ENCODE measurements at places on chromosomes 11 and 22. TPM values are rescaled to one million over a fixed set of nuclear protein-coding genes. Genes with fewer than 3 reads are reported as not detected.

- no peak overlapping the region for H3K4me3 ChIP-seq
- no peak for DNase-seq
- H3K27ac ChIP-seq = no peak overlapping the region
- H3K27me3 ChIP-seq = no peaks in the 10 kb centered on the region
Observed at GRCh38 chr11:72411623-72412419, 22.5 kb downstream of the CLPB start.

Gene MIAT
- total RNA-seq = 0.41 TPM

DNA sequence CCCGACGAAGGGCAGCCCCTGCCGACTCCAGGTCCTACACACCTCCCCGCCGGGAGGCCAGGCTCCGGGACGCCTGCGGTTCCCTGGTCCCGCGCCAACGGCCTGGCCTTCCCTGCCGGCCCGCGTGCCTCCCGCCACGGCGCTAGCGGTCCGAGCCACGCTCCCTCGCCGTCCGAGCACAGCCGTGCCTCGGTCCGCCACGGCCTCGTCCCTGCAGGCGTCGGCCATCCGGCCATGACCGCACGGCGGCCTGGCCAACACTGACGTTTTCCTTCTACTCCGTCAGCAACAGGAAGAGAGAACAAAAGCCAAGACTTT, 532 bp downstream of the EIF4G2 start:
- peaks cover 11% of the 10 kb centered on the region for H3K4me1 ChIP-seq
- peaks cover 6% of the 10 kb centered on the region for H3K36me3 ChIP-seq
- no peaks in the 10 kb centered on the region for H3K27me3 ChIP-seq
- H3K4me3 ChIP-seq = peak overlapping the region; percentile 81

Gene TMEM9B
- total RNA-seq = 26.0 TPM

DNA sequence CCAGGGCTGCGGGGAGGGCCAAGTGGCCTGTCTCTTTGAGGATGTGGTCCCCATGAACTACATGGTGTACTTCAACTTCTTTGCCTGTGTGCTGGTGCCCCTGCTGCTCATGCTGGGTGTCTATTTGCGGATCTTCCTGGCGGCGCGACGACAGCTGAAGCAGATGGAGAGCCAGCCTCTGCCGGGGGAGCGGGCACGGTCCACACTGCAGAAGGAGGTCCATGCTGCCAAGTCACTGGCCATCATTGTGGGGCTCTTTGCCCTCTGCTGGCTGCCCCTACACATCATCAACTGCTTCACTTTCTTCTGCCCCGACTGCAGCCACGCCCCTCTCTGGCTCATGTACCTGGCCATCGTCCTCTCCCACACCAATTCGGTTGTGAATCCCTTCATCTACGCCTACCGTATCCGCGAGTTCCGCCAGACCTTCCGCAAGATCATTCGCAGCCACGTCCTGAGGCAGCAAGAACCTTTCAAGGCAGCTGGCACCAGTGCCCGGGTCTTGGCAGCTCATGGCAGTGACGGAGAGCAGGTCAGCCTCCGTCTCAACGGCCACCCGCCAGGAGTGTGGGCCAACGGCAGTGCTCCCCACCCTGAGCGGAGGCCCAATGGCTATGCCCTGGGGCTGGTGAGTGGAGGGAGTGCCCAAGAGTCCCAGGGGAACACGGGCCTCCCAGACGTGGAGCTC, 13.5 kb downstream of the ADORA2A start:
- no peak overlapping the region for H3K27ac ChIP-seq
- H3K4me1 ChIP-seq = no peaks in the 10 kb centered on the region
- no peaks in the 10 kb centered on the region for H3K27me3 ChIP-seq
- no peak for DNase-seq

Gene APOA1
- 872 TPM for total RNA-seq

GRCh38 chr11:79400717-79401330, 40.0 kb downstream of the TENM4 start:
- no peaks in the 10 kb centered on the region for H3K36me3 ChIP-seq

Gene GRAP2
- total RNA-seq = not detected

Gene MTFP1
- total RNA-seq = 20.6 TPM

DNA sequence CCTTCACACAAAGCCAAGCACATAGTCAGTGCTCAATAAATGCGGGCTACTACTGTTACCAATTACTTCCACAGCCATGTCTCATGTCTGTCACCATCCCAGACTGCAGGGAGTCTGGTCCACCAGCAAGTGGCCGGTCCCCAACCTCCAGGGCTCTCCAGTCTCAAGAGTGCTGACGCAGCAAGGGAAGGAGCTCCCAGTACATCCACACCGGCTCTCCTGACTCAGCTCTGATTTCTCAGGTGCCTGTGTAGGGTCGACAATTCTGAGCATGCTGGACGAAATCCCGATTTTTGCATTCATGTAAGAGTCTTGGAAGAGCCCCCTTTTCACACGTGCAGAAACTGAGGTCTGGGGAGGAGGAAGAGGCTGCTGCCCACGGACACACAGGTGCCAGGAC, 10.3 kb upstream of the NEFH start:
- H3K27me3 ChIP-seq = no peaks in the 10 kb centered on the region
- H3K4me3 ChIP-seq = peak overlapping the region; percentile 43
- H3K27ac ChIP-seq = no peak overlapping the region
- DNase-seq = no peak
- H3K36me3 ChIP-seq = no peaks in the 10 kb centered on the region

- H3K4me1 ChIP-seq = no peaks in the 10 kb centered on the region
- H3K4me3 ChIP-seq = no peak overlapping the region
- no peaks in the 10 kb centered on the region for H3K27me3 ChIP-seq
- no peak overlapping the region for H3K27ac ChIP-seq
Observed at GRCh38 chr11:61034111-61034510, 62.6 kb downstream of the CD6 start.

Gene MYO7A
- 8.9 TPM for total RNA-seq

GRCh38 chr11:120142441-120143100, 4.7 kb upstream of the TRIM29 start:
- peaks cover 1% of the 10 kb centered on the region for H3K27me3 ChIP-seq
- DNase-seq = no peak
- H3K27ac ChIP-seq = no peak overlapping the region
- H3K36me3 ChIP-seq = no peaks in the 10 kb centered on the region
- H3K4me1 ChIP-seq = no peaks in the 10 kb centered on the region

Gene MUC5AC
- total RNA-seq = 0.25 TPM

Gene TRIM6
- total RNA-seq = 0.43 TPM

DNA sequence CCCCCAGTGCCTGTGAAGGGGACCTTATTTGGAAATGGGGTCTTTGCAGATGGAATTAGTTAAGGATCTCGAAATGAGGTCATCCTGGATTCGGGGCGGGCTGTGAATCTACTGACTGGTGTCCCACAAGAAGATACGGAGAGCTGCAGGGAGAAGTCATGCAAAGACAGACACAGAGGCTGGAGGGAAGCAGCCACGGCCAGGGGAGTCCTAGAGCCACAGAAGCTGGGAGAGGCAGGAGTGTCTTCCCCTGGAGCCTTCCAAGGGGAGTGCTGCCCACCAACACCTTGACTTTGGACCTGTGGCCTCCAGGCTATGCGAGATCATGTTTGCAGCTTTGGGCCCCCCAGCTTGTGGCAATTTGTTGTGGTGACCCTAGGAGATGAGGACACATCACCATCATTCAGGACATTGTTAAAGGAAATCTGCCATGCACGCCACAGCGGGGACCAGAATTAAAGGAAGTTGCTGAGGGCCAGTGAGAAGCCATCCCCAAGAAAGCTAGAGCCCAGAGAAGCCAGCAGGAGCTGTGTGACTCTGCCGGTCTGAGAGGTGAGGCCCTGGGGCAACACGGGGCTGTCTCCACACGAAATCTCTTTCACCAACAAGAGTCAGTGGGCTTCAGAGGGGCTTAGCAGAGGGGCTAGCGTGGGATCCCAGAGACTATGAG, 434.7 kb downstream of the BRD1 start:
- no peak for DNase-seq
- no peaks in the 10 kb centered on the region for H3K27me3 ChIP-seq
- no peak overlapping the region for H3K4me3 ChIP-seq

- H3K36me3 ChIP-seq = no peaks in the 10 kb centered on the region
- H3K27ac ChIP-seq = no peak overlapping the region
- DNase-seq = no peak
- H3K4me1 ChIP-seq = no peaks in the 10 kb centered on the region
- H3K4me3 ChIP-seq = no peak overlapping the region
Observed at GRCh38 chr11:30203850-30204249, 27.0 kb upstream of the FSHB start.

DNA sequence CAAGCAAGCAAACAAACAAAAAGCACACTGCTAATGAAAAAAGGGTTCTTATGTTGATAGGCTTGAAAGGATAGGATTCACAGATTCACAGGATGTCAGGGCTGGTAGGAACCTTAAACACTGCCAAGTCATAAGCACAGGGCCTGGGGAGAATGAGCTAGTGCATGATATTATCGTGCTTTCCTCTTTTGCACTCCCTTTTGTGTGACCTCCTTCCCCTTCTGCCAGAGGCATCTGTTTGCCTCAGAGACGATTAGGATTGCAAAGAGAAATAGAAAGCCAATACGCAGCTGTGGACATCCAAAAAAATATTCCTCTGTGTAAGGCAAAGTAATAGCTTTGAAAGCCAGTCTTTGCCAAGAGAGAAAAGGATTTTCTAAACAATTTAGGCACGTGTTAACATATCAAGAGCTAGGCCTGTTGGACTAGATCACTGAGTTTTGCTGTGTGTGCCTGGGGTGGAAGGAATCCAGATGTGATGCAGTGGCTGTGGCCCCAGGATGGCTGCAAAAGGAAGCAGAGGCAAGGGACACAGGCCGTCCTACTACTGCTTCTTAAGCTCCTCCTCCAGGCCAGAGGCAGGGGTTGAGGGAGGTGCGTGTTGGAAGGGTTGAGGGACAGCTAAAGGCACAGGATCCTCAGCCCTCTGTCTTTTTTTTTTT, 30.6 kb downstream of the MCHR1 start:
- no peak overlapping the region for H3K4me3 ChIP-seq
- H3K4me1 ChIP-seq = peaks cover 34% of the 10 kb centered on the region
- no peaks in the 10 kb centered on the region for H3K27me3 ChIP-seq
- no peak for DNase-seq
- peak overlapping the region; percentile 97 for H3K27ac ChIP-seq

GRCh38 chr11:59012398-59013265, 73.3 kb downstream of the GLYATL1 start:
- DNase-seq = no peak
- no peak overlapping the region for H3K4me3 ChIP-seq
- H3K27me3 ChIP-seq = no peaks in the 10 kb centered on the region
- H3K4me1 ChIP-seq = peaks cover 6% of the 10 kb centered on the region
- no peaks in the 10 kb centered on the region for H3K36me3 ChIP-seq

DNA sequence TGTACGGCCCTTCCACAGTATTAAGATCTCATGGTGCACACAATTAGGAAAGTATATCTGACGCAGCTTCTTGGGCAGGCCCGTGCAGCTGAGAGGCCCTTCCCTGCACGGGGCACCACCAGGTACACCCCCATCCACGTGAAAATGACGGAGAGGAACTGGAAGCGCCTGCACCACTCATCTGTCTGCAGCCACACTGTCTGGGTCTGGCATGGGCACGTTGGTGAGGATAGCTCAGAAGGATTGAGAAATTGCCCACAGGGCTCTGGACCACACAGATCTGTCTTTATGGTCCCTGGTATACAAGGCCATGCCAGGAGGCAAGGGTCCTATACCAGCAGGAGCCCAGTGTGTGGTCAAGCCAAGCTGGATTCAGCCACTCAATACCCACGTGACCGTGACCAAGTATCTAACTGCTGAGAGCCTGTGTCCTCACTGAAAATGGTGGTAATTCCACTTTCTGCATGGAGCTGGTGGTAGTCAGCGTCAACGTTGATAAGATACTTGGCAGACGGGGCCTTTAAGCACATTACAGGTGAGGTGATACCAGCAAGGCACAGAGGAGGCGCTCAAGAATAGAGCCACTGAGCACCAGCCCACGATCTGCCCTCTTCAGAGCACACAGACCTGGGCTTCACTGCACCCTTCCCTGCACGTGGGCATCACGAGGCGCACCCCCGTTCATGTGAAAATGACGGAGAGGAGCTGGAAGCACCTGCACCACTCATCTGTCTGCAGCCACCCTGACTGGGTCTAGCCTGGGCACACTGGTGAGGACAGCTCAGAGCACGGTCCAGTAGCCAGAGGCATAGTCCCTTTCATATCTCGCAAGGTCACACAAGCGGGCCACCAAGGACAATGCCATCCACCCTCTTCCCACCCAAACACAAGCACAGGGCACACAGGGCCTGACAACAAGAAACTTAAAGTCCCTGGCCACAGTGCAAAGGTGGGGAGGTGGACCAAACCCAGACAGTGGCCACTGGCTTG, 28.4 kb downstream of the SHANK2 start:
- no peak for DNase-seq
- H3K36me3 ChIP-seq = peaks cover 3% of the 10 kb centered on the region
- H3K4me1 ChIP-seq = no peaks in the 10 kb centered on the region
- H3K27ac ChIP-seq = no peak overlapping the region

- no peak for DNase-seq
- no peak overlapping the region for H3K4me3 ChIP-seq
- no peaks in the 10 kb centered on the region for H3K36me3 ChIP-seq
- H3K27ac ChIP-seq = no peak overlapping the region
- H3K4me1 ChIP-seq = no peaks in the 10 kb centered on the region
Observed at GRCh38 chr11:34536056-34536455, 22.5 kb upstream of the ELF5 start.

DNA sequence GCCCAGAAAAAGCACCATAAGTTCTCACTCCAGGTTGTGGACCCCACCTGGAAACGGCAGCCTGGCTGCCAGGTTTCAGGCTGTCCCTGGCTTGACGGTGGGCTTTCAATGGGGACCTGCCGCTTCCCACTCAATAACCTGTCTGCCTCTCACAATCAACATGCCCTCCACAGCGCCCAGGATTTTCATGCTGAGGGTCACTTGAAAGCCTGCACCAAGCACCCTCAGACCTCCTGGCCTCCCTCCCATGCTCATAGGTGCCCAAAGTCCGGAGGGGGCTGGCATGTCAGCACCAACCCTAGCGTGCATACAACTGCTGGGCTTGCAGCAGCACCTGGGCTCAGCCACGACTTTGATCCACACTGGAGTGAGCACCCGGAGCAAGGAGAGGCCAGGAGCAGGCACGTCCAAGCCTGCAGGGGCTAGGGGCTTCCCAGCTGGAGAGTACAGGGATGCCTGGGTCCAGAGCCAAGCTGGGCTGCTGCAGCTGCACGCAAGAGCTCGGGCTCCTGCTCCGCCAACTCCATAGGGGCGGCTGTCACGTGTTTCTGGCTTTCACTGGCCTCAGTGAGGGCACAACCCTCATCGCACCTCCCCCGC, 1214.3 kb upstream of the RAG2 start:
- no peak for DNase-seq
- H3K36me3 ChIP-seq = no peaks in the 10 kb centered on the region

Gene DDX25
- not detected for total RNA-seq

Gene TRPC6
- total RNA-seq = 0.32 TPM

Measured in Caco-2 (cell line).